ENCODE measurements at places on chromosomes 16 and 17. TPM values are rescaled to one million over a fixed set of nuclear protein-coding genes. Genes with fewer than 3 reads are reported as not detected.

- DNase-seq = no peak
These were observed 17.7 kb downstream of the FOXN1 start for GRCh38 chr17:28523876-28524275.

DNA sequence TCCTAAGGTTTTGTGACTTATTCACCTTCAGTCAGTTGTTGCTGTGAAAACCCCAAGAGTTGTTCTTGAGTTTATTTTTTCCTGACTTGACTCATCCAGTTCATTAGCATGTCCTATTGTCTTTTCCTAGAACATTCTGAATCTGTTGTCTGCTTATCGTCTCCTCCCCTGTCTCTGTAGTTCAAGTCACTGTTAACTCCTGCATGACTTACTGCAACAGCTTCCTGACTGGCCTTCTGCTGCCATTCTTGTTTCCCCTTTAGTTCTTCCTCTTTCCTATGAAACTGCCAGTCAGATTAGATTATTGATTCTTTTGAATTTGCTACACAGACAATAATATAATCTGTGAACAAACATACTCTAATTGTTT, 161.5 kb downstream of the FTO start:
- peak; percentile 14 for DNase-seq

DNA sequence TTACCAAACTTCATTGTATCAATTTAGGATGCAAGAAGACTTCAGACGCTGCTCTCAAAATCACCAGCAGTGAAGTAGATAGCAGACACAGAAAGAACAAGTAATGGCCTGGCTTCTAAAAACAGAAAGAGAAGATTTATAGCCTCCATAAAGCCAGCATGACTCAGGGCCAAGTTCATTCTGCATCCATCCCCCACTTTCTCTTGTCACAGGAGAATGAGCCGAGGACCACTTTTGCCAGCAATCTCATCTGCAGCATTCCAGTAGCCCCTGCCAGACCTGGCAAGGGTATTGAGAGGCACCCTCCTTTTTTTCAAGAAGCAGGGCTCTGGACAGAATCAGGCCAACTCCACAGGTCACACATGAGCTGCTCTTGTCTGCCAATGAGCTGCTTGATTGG, 355.4 kb upstream of the SOX9 start:
- peak; percentile 12 for DNase-seq

DNA sequence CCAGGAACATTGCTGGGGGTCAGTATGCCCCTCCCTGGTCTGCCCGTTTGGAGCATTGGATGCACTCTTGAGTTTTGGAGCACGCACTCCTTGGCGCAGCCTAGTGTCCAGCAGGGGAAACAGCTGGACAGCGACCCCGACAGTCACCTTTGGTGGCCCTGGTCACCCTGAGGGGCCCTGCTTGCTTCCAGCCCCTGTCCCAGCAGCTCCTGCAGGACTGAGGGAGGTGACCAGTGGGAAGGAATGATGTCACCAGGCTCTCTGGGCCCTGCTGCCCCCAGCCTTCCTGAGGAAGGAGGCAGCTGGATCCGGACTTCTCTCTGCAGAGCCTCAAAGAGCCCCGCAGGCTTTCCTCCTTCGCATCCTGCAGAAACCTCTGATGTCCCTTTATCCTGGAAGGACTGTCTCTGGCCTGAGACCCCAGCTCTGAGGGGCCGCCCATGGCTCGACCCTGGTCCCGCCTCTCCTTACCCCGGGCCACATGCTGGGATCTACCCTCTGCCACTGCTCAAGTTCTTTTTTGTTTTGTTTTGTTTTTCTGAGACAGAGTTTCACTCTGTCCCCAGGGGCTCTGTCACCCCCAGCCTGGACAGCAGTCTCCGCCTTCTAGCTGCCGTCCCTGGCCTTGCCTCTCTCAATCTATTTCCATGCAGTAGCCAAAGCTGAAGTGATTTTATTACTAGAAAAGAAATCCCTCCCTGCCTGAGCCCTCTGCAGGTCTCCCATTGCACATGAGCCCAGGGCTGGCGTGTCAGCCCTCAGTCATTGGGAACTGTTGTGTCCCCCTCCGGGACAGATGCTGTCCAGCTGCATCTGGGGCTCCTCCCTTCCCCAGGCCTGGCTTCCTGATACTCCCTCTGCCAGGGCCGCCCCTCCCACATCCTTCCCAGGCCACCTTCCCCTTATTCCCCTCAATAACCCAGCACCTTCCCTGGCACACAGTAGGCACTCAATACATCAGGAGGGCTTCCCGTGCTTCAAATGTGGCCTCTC, 11.6 kb downstream of the ZSCAN10 start:
- DNase-seq = no peak

Gene C1QL1
- total RNA-seq = 10.8 TPM
